ENCODE measurements at places on chromosomes 5 and 9.
A peak's percentile ranks its signal among the peaks of the same experiment; 100 is the strongest.

DNA sequence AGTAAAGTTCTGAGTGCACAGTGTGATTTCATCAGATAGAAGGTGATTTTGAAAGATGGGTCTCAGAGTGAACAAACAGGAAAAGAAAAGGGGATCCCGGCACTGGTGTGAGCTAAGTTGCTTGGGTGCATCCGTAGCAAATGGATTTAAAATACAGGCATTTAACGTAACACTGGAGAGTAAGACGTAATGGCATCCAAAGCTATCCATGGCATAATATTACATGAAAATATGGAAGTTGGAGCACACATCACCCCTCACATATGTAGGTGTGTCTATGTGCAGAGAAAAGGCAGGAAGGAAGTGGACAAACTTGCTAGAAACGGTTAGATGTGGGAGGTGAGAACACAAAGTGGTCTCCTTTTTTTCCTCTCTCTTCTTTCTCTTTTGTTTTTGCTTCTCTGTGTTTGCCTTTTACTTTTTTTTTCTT is 38.2 kb upstream of the SEMA4D start:
- DNase-seq, result no peak

GRCh38 chr5:111171-111570 is 19.2 kb downstream of the PLEKHG4B start:
- DNase-seq, result no peak

DNA sequence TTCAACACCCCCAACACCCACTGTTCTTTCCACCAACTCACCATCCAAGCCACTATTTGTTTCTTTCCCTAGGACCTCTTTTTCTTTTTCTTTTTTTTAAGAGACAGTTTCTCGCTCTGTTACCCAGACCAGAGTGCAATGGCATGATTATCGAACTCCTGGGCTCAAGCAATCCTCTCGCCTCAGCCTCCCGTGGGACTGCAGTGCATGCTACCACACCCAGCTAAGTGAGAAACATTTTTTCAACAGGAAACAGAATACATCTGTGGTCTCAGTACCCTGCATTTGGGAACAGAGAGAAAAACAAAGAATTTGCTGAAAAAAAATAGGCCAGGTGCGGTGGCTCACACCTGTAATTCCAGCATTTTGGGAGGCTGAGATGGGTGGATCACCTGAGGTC is 24.6 kb downstream of the B4GALT1 start:
- DNase-seq, result no peak

GRCh38 chr9:78438211-78438610 is 141.3 kb downstream of the PSAT1 start:
- no peak for DNase-seq

DNA sequence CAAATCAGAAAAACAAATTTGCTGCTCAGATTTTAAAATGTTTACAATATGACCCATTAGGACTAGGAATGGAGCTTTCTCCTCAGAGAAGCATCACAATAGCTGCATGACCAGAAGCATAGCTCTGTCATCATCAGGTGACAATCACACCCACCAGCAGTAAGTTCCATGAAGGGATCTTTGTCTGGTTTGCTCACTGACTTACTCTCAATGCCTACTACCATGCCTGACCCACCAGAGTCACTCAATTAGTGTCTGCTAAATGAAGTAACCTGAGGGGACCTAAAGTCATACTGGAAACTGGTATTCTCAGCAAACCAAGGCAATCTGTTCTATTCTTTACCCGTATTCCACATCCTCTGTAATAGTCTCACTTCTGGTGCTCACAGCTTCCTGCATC is 7.7 kb downstream of the ERMP1 start:
- DNase-seq, result no peak

DNA sequence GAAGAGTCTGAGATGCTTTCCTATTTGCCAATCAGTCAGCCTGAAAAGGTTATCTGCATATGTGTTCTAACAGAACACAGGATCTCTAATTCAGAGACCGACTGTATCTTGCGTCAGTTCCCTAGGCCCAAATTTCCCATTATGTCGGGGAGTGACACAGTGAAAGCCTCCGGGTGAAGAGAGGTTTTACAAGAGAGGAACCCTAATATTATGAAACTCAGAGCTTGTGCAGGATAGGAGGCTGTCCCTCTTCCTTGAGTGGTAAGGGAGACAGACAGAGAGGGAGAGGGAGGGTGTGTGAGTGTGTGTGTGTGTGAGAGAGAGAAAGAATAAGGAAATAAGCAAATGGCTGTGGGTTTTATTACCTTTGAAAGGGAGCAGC is 1.9 kb downstream of the CD14 start:
- no peak for DNase-seq

- no peak for DNase-seq
Observed at GRCh38 chr5:33231214-33231710, 209.5 kb upstream of the TARS1 start.

- no peak for DNase-seq
Observed at GRCh38 chr5:65479527-65479926, 2.2 kb downstream of the ADAMTS6 start.

DNA sequence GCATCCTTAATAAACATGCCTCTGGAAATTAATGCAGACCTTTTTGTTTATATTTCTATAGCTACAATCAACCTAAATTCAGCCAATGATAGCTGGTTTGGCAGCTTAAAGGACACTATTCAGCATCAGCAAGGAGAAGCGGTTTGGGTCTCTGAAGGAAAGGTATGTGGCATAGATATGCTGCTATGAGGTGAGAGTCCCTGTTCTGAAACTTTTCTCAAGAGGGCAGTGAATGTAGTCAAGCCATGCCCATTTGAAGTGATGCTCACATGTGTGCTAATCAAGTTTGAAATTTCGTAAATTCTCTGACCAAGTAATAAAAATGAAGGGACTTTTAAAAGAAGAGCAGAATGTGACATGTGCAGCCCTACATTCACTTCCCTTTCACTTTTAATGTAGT is 72.6 kb downstream of the TJP2 start:
- no peak for DNase-seq

GRCh38 chr5:44189255-44189654 is 200.0 kb downstream of the FGF10 start:
- DNase-seq, result no peak

GRCh38 chr9:128556276-128556675 is 3.9 kb downstream of the SPTAN1 start:
- no peak for DNase-seq

GRCh38 chr5:176471098-176471497 is 22.9 kb downstream of the FAF2 start:
- DNase-seq, result no peak

DNA sequence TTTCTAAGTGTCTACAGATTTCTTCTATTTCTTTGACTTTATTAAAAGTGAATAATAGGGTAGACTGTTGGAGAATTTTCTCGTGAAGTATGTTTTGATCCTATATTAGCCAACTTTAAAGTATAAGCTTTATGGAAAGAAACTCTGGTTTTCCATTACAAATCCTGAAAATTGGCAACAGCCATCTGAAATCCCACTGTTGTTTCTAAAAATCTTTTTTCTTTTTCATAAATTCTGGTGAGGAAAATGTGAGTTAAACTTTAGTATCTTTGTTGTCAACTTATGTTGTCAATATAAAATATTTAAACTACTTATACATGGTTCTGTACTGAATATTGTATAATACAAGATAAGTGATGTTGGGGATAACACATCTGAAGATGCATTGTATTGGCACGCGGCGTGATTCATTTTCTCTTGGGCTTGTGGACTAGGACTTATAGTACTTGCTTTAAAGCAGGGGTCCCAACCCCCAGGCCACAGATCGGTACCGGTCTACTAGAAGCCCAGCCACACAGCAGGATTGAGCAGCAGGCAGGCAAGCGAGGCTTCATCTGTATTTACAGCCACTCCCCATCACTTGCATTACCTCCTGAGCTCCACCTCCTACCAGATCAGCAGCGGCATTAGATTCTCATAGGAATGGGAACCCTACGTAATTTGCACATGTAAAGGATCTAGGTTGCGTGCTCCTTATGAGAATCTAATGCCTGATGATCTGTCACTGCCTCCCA is 12.7 kb downstream of the MAMDC2 start:
- DNase-seq, result no peak

GRCh38 chr9:134483361-134484184 is 157.3 kb downstream of the RXRA start:
- no peak for DNase-seq

DNA sequence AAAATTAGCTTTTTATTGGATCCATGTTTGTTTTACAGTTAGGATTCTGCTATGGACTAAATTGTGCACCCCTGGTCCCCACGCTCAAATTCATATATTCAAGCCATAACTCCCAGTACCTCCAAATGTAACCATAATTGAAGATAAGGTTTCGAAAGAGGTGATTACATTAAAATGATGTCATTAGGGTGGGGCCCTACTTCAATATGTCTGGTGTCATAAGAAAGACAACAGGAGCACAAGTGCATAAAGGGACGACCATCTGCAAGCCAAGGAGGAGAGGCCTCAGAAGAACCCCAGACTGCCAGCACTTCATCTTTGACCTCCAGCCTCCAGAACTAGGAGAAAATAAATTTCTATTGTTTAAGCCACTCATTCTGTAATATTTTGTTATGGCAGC is 7.4 kb upstream of the HNRNPA0 start:
- no peak for DNase-seq

GRCh38 chr5:166566725-166567124 is 1724.7 kb upstream of the WWC1 start:
- no peak for DNase-seq

DNA sequence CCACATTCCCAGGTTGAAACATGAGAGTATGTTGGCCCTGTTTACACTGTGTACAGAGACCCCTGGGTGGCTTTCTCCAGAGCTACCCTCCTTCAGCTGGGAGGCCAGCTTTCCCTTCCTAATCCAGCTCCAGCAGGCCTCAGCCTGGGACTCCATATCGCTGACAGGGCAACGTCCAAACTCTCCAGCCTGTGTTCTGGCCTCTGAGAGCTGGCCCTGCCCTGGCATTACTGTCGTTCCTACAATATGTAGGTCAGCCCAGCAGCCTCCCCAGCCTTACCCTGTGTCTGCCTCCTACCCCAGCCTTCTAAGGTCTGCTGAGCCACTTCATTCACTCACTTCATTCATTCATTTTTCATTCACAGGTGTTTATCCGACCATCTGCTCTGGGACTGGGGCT is 8.3 kb upstream of the EEIG1 start:
- no peak for DNase-seq

- DNase-seq, result no peak
Observed at GRCh38 chr5:17304282-17304681, 86.9 kb downstream of the BASP1 start.

- DNase-seq, result no peak
Observed at GRCh38 chr5:36529142-36529541, 77.3 kb upstream of the SLC1A3 start.

- DNase-seq, result no peak
Observed at GRCh38 chr9:115152281-115152820, 34.4 kb upstream of the TNC start.

DNA sequence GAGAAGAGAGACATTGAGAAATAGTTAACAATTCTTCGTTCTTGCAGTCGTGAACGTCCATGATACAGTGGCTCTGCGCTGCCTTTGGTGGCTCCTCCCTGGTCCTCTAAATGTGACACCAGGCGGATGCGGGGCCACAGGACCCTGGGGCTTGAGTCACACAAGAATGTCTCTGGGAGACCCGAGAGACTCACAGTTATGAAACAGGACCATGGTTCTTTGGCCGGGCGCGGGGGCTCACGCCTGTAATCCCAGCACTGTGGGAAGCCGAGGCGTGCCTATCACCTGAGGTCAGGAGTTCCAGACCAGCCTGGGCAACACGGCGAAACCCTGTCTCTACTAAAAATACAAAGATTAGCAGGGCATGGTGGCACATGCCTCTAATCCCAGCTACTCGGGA is 767 bp upstream of the ZDHHC11 start:
- DNase-seq, result no peak

GRCh38 chr9:33884856-33885701 is 68.1 kb downstream of the UBE2R2 start:
- peak; percentile 26 for DNase-seq

GRCh38 chr5:65478336-65478735 is 3.4 kb downstream of the ADAMTS6 start:
- no peak for DNase-seq

DNA sequence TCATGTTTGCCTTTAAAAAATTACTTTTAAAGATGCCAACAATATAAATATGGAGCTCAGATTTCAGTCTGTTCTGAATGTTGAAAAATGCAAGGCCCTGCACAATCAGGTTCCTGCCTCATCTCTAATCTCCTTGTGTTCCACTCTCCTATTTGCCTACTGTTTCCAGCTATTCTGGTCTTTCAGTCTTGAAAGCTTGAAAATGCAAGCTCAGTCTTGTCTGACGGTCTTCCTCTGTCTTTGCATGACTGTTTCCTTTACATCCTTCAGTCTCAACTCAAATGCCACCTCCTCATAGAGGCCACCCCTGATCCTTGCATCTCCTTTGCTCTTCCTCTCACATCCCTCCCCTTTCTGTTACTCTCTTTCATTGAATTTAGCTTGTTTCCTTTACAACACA is 354.9 kb downstream of the KIF4B start:
- DNase-seq, result no peak

- no peak for DNase-seq
Observed at GRCh38 chr5:149528281-149529060, 22.8 kb downstream of the CSNK1A1 start.

GRCh38 chr9:124834591-124834990 is 18.7 kb upstream of the WDR38 start:
- DNase-seq, result peak; percentile 91

DNA sequence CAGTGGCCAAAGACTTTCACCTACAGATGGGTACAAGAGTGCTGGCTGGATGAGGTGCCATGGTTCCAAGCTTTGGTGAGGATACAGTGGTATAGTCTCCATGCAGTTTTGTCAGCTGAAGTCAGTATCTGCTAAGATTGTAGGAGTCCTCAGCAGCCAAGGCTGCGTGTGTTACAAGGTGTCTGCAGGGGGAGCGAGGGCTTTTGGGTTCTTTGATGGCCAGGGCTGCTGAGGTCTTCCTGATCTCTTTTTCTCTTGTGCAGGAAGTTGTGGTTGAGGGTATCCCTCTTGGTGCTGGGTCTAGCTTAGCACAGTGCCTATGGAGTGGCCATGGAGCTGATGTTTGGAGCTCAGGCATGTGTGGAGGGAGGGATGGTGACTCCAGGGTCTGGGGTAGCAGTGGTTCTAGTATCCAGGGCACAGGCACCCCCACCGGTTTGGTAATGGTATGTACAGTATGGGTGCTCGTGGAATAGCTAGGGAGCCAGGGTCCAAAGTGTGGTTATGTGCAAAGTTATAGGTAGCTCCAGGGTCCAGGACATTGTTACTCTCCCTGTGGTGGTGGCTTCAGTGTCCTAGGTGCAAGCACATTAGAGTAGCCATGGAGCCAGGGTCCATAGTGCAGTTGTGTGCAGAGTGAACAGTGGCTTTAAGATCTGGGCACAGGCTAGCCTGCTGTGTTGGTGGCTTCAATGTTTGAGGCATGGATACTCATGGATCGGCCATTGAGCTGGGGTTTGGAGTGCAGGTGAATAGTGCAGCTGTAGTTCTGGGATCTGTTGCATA is 36.7 kb downstream of the CNTLN start:
- DNase-seq, result no peak

Measured in A172 (cell line).